ENCODE measurements at places on chromosomes 2 and 18.

DNA sequence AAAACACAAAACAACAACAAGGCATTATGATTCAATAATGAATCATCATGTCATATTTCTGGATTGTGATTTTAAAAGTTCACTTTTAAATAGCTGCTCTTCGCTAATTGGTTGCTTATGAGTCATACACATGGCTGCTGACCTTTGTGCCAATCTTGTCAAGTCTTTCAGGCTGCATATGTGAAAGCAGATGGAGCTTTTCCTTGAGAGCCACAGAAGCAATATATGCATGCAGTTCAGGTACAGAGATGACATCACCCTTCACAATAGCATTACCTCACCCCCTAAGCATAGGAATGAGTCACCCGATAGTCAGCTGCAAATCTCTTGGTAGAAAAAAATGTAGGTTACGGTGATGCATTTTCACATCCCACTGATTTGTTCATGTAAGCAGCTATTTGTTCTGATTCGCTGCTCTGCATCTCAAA, 27.2 kb downstream of the EIF2AK3 start:
- DNase-seq: peak; percentile 72

- no peak for DNase-seq
Measured at GRCh38 chr2:39902103-39902502, 123.0 kb upstream of the THUMPD2 start.

DNA sequence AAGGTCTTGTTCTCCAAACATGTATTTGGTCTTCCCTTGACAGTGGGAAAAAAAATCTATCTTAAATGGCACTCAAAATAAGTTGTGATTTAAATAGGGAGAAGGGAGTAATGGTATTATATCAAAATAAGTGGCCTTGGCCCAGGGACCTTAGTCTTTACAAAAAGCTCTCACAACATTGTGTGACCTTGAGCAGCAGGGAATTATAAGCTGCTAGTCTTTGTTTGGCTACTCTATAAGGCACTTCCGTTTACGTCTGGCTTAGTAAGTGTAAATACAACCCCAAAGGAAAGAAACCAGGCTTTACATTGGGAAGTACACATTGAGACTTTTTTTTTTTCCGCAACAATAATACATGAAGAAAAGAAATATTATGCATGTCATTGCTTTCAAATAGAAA, 734.0 kb upstream of the LINC00305 start:
- no peak for DNase-seq

DNA sequence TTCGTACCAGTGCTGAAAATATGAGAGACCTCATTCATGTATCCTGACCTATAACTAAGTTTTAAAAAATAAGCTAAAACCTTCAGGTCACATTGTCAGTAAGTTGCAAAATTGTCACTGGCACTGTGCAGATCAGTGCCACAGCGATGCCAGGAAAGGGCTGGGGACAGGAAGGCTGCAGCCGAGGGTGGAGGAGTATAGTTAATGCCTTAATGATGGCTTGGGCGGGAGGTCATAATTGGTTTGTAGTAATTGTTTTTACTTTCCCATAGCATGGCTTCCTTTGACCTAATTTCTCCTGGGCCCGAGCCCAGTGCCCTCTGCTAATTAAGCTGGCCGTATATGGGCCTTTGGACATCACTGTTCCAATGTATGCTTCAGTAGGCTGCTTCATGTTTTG, 47.2 kb upstream of the RAB12 start:
- no peak for DNase-seq

- no peak for DNase-seq
Measured at GRCh38 chr2:177147834-177148445, 64.7 kb upstream of the HNRNPA3 start.

DNA sequence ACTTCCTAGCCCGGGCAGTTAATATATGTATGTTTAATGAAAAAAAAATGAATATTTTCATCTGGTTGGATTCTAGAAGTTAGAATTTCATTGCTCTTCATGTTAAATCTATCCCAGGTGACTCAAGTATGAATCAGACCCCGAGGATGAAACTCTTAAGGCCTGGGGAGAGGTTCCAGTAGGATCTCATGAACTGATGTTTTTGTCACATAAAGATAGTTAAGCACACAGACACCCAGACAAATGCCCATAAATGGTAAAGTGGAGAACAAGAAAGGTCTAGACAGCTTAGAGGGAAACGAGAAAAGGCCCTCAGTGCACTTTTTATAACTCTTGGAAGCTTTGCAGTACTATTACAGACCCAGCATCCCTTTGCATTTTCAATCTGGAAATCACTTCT, 114.1 kb downstream of the RIF1 start:
- DNase-seq: no peak

Measured in T1000 (cell line).